Activated CD4-positive, alpha-beta T cell treated with anti-CD3 and anti-CD28 coated beads for 4 hours (primary cell): ENCODE measurements at places on chromosomes 3 and 15.
A peak's percentile ranks its signal among the peaks of the same experiment; 100 is the strongest.

GRCh38 chr3:67006460-67006859 lies 8.4 kb downstream of the KBTBD8 start:
- DNase-seq = no peak

DNA sequence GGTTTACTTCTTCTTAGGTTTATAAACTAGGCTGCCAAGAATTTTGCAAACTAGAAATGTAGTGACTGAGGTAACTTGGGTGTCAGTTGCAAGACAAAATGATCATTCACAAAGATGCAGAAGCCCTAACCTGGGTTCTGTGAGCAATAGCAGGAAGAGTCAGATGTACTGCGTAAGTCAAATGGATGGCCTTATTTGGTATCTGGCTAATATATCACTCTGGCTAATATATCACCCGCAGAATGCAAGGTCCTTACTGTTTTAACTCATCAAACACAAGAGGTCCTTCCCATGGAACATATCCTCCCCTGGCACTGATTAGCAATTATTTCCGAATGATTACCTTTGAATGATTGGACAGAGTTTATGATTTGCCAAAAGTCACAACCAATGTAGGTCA lies 37.4 kb downstream of the RBMS3 start:
- no peak for DNase-seq

DNA sequence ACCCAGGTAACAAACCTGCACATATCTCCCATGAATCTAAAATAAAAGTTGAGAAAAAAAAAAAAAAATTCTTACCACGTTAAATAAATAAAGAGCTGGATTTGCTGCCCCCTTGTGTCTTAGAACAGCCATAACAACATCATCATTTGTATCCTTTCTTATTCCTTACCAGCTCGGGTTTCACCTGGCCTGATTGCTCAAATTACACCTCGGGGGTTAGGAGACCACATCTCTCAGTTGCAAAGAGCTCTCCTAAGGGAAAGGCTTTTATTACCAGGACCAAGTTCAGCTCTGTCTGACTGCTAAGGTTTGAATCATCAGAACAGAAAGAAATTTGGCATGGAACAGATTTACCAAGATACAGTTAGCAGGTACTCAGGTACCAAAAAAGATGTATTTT lies 25.8 kb upstream of the RPL39L start:
- DNase-seq = peak; percentile 53

DNA sequence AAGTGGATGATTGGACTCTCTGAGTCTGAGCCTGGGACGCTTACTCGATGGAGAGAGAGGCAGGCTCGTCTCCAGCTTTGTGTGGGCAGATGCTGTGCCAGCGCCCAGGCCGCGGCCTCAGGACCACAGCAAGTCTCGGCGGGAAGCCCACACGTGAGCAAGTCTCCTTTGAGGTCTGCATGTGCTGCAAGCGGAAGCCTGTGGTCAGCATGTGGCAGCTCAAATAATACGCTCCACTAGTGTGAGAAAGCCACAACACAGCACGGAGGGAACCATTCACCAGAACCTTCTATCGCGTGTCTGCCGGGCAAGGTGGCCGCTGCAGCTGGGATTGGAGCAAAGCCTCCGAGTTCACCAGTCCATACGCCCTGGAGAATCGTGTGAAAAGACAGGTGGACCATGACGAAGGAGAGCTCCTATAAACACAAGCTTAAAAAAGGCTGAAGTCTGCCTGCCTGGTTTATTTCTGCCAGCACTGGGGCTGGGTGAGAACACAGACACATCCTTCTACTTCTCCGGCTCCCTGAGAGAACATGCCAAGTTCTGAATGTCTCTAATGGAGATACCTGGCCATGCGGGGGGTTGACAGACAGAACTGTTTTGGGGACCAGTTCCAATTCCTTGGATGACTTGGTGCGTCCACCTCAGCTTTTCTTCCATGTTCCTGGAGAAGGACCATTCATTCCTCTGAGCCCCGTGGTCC lies 82.0 kb upstream of the LRIG1 start:
- DNase-seq = peak; percentile 33

- DNase-seq = no peak
These were observed 73.8 kb downstream of the SMAD3 start for GRCh38 chr15:67138891-67139855.

DNA sequence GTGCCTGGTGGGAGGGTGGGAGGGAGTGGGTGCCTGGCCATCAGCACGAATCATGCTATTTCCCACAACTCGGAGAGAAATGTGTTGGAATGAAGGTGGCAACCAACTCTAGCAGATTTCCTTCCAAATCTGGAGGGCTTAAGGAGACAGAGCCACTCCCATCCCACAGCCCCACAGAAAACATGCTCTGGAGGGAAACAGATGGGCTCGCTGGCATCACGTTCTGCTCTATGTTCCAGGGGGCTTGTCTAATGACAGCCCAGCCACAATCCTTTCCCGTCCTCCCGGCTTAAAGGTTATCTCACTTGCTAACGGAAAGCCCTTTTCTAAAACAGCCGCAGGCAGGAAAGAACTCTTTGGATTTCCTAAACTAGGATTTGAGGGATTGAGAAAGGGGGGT lies 65.3 kb downstream of the ADAMTS17 start:
- DNase-seq = no peak

DNA sequence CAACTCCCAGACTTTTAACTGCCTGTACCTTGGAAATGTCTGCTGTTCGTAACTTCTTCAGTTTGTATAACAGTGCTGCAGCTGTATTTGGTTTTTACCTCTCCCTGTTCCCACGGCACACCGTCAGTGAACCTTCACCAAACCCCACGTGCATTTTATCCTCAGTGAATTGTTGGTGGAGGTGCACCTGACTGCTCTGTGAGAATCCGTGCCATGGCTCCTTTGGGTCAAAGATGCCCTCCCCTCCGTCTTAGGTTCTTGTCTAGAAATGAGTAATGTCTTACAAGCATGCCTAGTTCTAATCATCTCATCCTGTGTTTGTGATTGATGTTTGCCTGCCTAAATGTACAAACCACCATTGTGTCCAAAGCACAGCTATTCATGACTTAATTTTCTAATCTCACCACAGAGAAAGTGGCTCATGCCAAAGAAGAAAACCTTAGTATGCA lies 28.2 kb downstream of the TPM1 start:
- no peak for DNase-seq

GRCh38 chr15:73849641-73850040 lies 23.7 kb upstream of the TBC1D21 start:
- DNase-seq = no peak

GRCh38 chr3:54342676-54343075 lies 220.3 kb downstream of the CACNA2D3 start:
- DNase-seq = no peak

- DNase-seq = no peak
These were observed 5.2 kb upstream of the ZXDC start for GRCh38 chr3:126480861-126481260.

GRCh38 chr3:194313560-194314387 lies 37.4 kb downstream of the CPN2 start:
- no peak for DNase-seq

DNA sequence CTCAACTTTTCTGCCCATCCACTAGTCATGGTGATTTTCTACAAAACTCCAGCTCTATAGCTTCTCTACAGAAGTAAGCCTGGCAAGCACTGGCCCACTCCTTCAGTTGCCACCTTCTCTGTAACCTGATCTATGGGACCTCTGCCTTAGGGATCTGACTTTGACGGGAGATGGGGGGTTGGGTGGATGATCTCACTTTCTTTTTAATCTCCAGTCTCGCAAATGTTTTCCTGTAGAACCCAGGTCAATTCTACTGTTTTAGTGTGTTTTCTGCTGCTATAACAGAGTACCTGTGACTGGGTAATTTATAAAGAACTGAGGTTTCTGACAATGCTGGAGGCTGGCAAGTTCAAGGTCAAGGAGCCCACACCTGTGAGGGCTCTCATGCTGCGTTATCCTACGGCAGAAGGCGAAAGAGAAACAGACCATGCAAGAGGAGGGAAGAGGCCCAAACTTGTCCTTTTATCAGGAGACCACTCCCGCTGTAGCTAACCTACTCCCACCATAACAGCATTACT lies 189.9 kb upstream of the THRB start:
- no peak for DNase-seq

GRCh38 chr3:107632576-107632975 lies 109.8 kb downstream of the BBX start:
- DNase-seq = no peak

DNA sequence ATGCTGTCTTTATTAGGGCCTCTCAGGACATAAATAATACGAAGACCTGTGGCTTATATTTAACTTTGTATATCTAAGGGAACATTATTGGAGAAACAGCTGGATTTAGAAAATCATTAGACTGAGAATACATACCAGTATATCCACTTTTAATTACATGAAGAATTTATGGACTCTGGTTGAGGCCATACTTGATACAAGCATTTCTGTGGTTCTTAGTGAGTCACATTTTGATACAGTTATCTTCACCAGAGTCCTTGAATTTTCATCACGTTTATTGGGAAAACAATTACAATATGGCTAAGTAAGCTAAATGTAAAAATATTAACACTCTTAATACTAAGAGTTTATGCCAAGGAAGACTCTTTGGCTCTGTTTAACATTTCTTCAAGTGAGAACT lies 9.9 kb downstream of the KIF23 start:
- DNase-seq = no peak

- no peak for DNase-seq
These were observed 29.5 kb downstream of the TBC1D2B start for GRCh38 chr15:78047761-78048627.

DNA sequence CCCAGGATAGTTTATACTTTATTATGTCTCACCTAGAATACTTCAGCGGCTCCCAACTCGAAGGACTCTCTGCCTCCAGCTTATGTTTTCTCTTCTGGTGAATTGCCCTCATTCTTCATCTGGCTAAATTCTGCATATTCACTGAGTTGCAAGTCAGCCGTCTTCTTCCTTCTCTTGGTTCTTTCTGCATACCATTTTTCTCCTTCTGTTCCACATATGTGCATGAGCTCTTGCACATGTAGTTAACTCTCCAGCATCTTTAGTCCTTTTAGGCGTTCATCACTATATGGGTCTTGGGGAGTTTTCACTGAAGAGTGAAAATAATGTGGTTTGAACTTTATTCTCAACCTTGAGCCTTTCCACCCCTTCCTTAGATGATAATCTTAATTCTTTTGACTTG lies 70.1 kb downstream of the AP4E1 start:
- no peak for DNase-seq

GRCh38 chr15:77505556-77505955 lies 84.9 kb downstream of the HMG20A start:
- DNase-seq = no peak

DNA sequence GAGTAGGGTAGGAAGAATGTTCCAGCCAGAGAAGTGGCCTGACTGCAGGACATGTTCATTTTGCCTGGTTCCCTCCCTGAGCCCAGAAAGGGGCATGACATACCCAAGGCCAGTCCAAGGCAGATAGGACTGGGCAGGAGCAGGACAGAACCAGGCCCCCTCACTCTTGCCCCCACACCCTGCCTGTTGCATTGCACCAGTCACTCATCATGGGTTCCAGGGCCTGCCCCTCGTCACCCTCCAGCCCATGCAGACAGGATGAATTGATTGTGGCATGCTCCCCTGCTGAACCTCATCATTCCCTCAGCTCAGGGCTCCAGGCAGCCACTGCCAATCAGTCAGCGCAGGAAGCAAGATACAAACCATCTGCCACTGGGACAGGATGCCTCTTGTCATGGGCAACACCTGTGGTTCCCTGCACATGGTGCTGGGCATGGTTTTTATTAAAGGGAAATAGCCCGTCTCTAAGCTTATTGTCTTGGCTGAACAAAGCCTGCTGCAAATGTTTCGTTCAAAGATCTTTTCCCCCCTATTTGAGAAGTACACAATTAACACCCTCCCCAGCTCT lies 48.9 kb downstream of the RASGRF1 start:
- DNase-seq = no peak

- no peak for DNase-seq
These were observed 194.0 kb upstream of the SLITRK3 start for GRCh38 chr3:165390166-165390565.

GRCh38 chr3:139578783-139579182 lies 39.2 kb upstream of the RBP1 start:
- no peak for DNase-seq

DNA sequence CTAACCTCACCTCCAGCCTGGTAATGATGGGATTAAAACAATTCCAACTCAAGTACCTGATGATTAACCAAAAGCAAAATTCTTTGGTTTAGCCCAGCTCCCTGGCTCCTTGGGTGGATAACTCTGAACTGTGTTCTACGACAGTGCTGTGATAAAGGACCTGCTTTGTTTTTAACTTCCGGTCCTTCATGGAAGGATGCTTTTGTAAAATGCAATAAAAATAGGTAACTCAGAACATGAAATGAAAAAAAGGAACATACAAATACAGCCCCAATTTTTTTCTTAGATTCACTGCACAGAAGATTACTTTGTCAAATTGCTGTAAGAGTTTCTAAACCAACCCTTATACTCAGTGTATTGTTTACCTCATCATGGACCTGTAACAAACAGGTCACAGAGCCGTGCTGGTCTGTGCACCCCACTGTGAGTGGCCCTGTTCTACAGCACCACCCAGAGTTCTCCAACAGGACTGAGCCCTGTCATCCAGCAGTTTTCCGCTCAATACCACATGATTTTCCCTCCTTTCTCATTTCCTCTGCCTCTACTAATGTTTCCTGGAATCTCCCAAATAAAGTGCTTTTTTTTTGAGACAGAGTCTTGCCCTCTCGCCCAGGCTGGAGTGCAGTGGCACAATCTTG lies 4.9 kb upstream of the PCYT1A start:
- no peak for DNase-seq

DNA sequence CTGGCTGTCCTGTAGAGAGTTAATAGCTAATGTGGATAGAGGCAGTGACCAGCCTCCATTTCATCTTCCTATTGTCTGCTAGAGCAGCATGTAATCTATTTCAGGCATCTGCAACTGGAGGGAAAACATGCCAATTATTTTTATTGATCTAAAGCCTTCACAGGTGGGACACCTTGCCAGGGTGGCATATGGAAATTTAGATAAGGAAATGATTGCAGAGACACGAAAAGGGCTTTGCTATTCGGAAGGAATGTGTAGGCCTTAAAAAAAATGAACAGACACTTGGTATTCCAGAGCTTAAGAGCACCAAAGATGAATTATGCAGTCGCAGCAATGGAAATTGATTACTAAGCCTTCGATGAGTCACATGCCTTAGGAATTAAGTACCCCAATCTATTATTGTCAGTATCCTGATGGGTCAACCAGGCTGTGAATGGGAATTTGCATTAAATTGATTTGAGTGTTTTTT lies 454.7 kb downstream of the SQOR start:
- no peak for DNase-seq

DNA sequence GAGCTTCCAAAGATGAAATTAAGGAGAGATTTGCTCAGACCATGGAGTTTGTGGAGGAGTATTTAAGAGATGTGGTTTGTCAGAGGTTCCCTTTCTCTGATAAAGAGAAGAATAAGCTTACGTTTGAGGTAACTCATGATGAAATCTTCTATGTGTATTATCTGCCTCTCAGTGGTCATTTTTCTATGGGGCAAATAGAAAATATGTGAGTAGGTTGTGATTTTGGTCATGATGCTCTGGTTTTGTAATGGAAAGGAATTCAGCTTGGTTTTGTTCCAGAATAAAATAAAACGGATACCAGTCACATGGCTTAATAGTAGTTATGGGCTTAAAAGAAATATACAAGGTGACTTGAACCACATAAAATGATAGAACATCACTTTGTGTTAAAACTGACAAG lies 181.1 kb downstream of the ITPR1 start:
- DNase-seq = no peak
